AG09319 (cell line): ENCODE measurements at places on chromosomes 5 and 9.

DNA sequence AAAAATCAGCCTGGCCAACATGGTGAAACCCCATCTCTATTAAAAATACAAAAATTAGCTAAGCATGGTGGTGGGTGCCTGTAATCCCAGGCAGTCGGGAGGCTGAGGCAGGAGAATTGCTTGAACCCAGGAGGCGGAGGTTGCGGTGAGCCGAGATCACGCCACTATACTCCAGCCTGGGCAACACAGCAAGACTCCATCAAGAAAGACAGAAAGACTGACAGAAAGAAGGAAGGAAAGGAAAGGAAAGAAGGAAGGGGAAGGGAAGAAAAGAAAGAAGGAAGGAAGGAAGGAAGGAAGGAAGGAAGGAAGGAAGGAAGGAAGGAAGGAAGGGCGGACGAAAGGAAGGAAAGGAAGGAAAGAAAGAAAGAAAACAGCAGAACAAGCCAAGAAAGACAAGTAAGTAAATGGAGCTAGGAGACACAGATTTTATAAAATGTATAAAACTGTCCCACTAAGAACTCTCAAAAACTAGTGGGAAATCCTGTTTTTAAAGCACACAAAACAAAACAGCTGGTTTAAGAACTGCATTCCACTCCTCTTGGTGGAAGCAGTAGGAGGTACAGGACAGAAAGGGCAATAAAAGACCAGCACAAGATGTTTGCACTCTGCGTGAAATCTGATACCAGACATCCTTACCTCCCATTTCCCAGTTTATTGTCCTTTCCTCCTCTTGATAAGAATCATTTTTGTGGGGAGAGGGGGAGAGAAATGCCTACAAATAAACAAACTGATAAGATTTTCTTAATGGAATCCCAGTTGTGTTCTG is 46.7 kb downstream of the MYO10 start:
- no peak for DNase-seq

DNA sequence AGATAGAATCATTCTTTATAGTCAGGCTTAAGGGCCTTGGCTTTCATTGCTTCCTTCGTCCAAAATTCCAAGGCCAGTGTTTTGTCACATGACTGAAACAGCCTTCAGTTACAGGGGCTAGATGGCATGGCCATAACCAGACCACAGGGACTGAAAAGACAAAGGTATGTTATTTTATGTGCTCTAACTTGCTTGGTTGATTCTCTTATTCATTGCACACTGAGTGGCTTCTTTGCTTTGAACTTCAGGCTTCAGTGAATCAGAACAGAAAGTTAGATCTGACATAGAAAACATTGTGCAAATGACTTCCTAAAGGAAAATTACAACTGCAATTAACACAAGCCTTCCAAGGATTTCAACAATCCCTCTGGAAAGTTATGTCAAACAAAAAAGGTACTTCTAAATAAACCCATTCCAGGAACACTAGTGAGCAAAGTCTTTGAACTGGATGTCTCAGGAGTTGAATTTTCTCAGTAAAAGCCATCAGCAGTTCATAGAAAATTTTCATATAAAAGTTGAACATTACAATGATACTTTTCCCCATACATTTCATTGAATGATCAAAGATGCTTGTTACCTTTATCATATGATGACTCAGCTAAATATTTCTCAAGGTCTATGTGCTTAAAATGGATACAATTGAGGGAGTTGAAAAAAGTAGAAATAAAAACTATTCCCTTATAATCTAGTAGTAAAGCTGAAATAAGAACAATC is 355.3 kb downstream of the TMEM232 start:
- no peak for DNase-seq

- DNase-seq, result no peak
These were observed 21.5 kb downstream of the TENT4A start for GRCh38 chr5:6734781-6735180.

DNA sequence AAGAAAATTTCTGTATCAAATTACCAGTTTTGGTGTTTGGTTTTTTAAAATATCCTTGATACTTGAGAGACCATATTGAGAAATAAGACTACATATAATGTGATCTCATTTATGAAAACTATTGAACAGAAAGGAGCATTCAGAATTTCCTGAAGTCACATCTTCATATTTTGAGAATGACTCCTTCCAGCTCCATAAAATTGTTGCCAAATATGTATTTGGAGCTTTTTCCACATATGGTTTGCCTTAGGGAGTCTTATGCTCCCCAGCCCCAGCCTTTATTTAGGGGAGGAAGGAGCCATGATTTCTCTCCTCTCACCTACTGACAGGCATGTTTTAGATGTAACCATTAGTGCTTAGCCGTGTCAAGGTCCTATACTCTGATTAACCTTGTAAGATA is 51.1 kb downstream of the GCNT1 start:
- DNase-seq, result peak; percentile 28

GRCh38 chr5:173018358-173018757 is 34.8 kb downstream of the ATP6V0E1 start:
- DNase-seq, result no peak

DNA sequence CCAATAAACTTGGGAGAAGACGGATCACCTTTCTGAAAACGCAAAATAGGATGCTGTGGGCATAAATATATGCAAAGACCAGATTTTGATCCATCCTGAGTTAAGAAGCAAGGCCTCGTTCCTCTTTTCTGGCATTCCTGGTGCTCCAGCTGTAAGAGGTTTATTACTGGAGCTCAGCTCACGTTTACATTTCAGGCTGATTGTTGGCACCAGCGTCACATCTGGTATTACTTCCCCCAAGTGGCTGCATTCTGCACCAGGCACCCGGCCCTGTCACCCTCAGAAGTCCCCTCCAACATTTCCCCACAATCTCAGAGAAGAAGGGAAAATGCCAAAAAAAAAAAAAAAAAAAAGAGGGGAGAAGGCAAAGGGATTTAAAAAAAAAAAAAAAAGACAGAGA is 348.7 kb downstream of the SLIT3 start:
- DNase-seq, result no peak

GRCh38 chr9:99004717-99005460 is 61.2 kb downstream of the COL15A1 start:
- no peak for DNase-seq

DNA sequence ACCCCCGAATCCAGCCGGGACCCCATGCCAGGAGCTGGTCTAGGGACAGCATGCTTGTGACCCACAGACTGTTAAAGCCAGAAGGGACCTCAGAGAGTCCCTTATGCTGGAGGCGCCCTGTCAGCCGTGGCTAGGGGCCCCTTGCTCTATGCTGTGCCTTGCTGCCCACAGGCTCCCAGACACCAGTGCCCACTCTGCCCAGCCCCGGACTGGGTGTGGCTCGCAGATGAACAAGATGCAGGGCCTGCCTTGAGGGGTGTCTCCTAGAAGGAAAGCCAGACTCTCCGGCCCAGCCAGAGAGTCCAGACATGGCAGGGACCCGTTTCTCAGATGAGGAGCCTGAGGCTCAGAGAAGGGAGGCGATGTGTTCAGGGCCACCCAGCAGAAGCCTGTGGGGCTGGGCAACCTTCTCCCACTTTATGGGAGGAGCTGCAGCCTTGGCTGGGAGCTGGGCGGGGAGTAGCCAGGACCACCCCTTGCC is 85.7 kb downstream of the LMX1B start:
- no peak for DNase-seq

- DNase-seq, result no peak
These were observed 40.9 kb downstream of the VAV2 start for GRCh38 chr9:133951265-133951664.

DNA sequence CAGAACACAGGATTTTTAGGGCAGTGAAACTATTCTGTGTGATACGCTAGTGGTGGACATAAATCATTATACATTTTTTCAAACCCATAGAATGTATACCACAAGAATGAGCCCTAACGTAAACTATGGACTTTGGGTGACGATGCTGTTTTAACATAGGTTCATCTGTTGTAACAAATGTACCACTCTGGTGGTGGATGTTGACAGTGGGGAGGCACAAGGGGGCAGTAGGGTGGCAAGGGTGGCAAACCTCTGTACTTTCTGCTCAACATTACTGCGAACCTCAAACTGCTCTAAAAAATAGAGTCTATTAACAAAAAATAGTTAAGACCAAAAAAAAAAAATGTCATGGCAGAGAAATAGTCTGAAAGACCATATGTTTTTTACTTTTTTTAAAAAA is 9.1 kb upstream of the MVB12B start:
- no peak for DNase-seq

DNA sequence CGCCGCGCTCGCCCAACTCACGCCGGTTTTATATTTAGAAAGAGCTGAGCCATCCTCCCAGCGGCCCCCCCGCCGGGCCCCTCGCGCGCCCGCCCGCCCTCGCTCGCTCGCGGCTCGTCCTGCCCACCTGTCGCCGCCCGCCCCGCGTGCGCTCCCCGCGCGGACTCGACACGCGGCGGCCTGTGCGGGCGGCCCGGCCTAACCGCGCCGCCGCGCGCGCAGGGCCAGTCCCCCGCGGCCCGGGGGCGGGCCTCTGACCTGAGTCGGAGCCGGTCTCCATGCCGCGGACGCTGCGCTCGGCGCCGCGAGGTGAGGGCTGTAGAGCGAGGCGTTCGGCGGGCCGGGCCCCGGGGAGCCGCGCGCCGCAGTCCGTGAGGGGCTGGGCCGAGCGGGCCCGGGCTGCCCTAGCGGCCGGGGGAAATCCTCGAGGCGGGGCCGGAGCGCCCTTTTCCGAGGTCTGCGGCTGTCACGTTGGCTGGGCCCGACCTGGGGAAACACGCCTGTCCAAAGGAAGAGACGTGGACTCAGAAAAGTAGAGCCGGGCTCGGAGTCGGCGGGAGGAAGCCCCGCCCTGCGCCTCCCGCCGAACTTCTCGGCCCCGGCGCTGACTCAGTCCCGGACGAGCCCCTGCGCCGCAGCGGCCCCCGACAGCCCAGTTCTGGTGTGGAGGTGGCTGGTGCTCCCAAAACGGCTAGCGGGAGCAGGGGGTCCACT is at the start of gene ECPAS:
Gene ECPAS, minus strand, starts transcription at position 526 of the 714 bp plus-strand sequence. CDS start 11,465 bp downstream, outside the sequence.
- peak; percentile 49 for DNase-seq

DNA sequence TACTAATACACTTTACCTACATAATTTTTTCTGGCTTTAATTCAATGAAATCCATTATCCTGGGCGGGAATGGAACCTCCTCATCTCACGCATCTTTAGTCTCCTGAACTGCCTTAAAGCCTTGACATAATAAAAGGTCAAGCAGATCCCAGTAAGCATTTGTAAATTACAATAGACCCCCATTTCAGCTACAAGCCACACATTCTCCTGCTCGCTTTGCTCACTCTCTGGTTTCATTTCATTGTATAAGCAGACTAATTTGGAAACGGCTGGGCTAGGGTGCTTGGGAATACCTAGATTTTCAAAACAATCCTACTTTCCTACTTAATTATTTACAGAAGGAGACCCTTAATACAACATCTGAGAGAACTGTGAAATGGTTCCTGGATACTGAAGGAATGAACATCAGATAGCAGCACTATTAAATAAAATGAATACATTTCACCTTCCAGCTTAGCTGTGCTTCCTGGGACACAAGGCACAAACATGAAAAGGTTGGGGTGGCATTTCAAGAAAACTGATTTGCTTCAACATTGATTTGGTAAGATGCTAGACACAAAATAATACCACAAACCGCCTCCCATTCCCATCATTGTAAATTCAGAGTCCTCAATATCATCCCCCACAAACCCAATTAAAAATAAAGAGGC is 1.5 kb downstream of the JAKMIP2 start:
- no peak for DNase-seq

DNA sequence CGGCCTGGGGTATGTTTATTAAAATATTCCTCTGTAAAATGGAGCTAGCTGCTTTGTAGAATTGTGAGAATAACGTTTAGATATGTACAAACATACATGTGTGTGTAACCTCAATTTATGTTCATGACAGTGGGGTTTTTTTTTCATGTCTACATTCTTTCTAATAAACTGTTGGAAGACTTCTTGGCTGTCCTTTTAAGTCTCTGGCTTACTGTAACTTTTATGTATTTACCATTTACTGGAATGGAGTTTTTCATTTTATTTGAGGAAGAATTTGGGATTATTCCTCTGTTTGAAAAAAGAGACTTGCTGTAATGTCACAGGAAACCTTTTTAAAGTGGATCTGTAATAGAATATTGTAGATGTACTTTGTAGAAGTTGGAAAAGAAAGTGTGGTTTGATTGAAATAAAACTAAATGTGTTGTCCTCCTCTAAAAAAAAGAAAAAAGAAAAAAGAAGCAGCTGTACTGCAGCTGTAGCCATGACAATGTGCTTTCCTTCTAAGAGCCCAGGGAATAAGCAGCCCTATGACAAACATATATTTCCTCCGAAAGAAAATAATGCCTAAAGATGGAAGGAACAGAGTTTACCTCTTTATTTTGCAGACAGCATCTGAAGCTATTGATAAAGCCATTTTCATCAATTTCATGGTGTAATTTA is 71.2 kb upstream of the FREM1 start:
- no peak for DNase-seq
